CD4-positive, alpha-beta T cell treated with Interleukin-15 for 4 hours (primary cell): ENCODE measurements at places on chromosomes 4 and X.

- no peak for DNase-seq
These were observed 1.7 kb downstream of the NUDT10 start for GRCh38 chrX:51334276-51334675.

GRCh38 chr4:44760142-44760898 is 34.0 kb upstream of the GNPDA2 start:
- peak; percentile 39 for DNase-seq

DNA sequence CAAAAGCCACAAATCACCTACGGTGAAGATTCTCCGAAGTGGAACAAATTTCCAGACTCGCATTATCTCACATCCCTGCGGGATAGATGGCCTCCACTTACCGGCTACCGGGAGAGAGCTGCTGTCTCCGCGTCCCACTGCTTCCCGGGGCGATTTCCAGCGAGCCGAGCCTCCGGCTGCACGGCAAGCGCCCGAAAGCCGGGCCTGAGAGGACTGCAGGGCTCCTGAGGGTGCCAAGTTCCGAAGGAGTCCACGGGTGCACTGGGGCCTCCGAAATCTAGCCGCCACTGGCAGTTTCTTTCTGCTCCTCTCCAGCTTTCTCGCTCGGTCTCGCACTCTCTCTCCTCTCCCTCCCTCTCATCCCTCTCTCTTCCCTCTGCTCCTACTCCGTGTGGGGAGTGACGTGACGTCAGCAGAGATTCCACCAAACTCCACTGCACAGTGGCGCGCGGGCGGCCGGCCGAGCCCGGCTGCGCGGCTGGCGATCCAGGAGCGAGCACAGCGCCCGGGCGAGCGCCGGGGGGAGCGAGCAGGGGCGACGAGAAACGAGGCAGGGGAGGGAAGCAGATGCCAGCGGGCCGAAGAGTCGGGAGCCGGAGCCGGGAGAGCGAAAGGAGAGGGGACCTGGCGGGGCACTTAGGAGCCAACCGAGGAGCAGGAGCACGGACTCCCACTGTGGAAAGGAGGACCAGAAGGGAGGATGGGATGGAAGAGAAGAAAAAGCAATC is 14.0 kb upstream of the PITX2 start:
- DNase-seq, result no peak

- no peak for DNase-seq
These were observed 31.9 kb downstream of the ADRA2C start for GRCh38 chr4:3797831-3798790.
